Activated effector memory CD4-positive, alpha-beta T cell treated with Interleukin-2 at 50 U/mL for 16 hours (primary cell): ENCODE measurements at places on chromosomes 4 and X.

DNA sequence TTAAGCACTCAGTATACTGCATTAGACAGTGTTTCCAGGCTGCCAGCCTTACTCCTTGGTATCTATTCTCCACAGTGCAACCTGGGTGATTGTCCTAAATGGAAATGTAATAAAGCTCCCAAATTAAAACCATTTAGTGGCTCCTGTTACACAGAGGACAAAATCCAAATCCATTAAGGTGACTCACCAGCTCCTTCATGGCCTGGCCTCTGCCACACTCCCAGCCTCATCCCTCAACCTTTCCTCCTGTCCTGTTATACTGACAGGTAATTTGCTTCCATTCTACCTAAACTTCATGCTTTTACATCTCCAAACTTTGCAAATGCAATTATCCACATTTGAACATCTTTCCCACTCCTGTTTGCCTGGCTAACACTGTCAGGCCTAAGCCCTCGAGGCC lies 140.3 kb downstream of the INPP4B start:
- DNase-seq: no peak

- no peak for DNase-seq
Observed at GRCh38 chrX:47158131-47158530, 13.1 kb downstream of the RBM10 start.

GRCh38 chr4:139749338-139749737 lies 83.7 kb downstream of the MGST2 start:
- no peak for DNase-seq

- DNase-seq: no peak
Observed at GRCh38 chr4:23373261-23373660, 516.6 kb downstream of the PPARGC1A start.

DNA sequence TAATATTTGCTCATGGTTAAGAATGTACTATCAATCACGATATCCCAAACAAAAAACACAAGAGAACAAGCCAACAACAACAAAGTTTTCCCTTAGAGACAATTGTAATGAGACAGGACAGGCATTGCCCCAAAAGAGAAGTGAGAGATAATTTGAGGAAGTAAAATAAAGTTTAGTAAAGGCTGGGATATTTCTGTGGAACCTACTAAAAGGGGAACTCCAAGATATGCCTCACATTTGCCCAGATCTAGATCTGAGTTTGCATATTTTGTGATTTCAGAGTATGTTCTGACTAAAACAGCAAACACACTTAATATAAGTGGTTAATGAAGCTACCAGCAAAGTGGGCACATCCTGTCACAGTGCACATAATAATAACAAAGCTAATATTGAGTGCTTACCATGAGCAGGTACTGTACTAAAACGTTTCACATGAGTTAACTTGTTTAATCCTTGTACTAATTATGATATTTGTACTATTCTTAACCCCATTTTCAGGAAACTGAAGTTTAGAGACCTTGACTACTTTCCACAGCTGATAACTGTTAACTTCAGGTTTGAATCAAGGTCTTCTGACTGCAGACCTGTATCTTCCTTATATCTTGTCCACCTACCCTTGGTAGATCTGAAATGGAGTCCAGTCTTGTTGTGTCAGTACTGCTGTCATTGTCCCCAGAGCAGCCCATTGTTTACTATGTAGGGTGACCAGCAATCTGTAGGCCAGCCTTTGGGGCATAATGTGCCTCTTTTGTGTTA lies 26.0 kb upstream of the BMP2K start:
- DNase-seq: no peak

DNA sequence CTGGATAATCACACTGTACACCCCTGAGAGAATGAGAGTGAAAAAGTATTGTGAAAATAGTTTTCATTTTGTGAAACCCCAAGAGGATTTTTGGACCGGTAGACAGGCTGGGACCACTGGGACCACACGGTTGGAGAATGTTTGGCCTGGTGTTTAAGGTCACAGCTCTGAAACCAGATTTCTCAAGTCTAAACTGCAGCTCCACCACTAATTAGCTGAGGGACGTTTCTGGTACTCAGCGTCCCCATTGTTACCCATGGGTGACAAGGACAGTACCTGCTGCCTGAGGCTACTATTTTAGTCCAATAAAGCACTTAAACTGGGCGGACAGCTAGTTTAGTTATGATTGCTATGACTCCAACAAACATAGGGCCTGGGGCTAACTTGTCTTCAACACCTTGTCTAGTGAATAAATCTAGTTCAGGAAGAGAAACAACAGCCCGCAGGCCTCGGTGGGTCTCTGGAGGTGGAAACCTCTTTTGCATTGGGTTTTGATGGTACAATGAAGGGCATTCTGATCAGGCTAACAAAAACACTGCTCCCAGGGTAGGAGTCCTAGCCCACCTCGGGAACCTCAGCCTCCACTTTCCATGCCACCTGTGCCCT lies 509 bp upstream of the USP11 start:
- no peak for DNase-seq

DNA sequence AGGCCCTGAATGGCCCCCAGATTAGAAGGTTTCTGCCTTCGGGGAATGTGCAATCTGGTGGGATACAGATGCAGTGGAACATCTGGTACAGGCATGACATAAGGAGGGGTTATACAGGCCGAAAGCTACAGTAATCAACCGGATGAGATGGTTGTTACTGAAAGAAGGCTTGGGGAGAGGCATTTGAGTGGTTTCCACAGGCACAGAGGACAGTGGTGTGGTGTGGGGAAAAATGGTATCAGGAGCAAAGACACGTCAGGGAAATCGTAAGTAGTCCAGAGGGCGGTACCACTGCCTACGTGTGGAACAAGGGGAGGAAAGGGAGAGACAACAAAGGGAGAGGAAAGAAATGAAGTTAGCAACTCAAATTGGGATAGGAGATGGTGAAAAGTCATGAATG lies 3.0 kb downstream of the PDLIM3 start:
- DNase-seq: no peak

- DNase-seq: no peak
Observed at GRCh38 chr4:61666244-61666643, 466.1 kb downstream of the ADGRL3 start.

- no peak for DNase-seq
Observed at GRCh38 chr4:180840142-180840541, 1403.1 kb upstream of the TENM3 start.

GRCh38 chr4:88045021-88045420 lies 37.6 kb downstream of the PKD2 start:
- no peak for DNase-seq

DNA sequence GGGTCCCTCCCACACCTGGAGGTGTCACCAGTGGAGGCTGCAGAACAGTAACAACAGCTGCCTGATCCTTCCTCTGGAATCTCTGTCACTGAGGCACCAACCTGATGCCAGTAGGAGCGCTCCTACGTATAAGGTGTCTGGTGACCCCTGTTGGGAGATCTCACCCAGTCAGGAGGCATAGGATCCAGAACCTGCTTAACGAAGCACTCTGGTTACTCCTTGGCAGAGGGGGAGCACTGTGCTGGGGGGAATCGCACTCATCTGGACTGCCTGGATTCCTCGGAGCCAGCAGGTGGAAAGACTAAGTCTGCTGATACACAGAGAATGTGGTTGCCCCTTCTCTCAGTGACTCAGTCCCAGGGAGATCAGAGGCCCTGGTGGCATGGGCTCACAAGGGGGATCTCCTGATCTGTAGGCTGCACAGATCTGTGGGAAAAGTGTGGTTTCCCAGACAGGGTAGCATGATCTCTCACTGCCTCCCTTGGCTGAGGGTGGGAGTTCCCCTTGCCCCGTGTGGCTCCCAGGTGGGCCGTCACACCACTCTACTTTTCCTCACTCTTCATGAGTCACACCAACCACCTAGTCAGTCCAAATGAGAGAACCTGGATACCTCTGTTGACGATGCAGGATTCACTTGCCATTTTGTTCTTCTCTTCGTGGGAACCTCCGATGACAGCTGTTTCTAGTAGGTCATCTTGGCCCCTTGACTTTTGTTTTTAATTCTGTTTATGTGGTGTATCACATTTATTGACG lies 305.9 kb downstream of the IDS start:
- no peak for DNase-seq

GRCh38 chrX:112889400-112889799 lies 48.8 kb upstream of the AMOT start:
- no peak for DNase-seq

- no peak for DNase-seq
Observed at GRCh38 chrX:25762656-25763055, 375.5 kb upstream of the MAGEB18 start.
